ENCODE measurements at places on chromosomes 3 and 15.

GRCh38 chr15:55799291-55800212 lies 56.6 kb upstream of the PRTG start:
- no peak for DNase-seq

DNA sequence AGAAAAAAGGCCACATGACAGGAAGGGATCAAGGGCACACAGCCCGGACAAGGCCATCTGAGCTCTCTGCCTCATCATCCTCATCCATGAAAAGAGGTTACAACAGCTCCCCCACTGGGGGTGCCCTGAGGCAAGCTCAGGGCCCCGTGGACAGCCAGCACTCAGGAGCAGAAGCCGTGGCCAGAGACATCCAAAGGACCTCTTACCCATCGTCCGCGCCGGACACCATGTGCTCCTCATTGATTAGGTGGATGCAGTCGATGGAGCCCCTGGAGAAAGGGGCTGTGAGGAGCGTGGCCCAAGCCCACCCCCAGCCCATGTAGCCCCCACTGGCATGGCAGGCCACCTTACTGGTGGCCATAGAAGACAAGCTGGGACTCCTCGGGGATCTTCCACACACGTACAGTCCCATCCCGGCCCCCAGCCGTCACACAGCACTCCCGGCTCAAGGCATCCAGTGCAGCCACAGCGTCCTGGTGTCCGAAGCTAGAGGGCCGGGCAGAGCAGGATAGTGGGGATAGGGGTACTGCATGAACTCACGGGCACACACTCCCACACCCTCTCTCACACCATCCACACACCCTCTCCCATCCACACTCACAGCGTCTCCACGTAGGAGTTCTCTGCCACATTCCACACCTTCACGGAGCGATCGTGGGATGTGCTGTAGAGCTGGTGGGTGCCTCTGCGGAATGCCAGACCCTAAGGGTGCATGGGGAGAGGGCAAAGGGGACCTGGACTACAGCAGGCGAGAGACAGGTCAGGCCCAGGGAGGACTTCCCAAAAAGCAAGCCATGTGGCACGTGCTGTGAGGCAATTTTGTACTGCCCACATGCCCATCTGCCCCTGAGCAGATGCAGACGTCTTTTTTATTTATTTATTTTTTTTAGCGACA lies 6.5 kb downstream of the RRP9 start:
- no peak for DNase-seq

GRCh38 chr3:155241579-155241978 lies 51.9 kb downstream of the STRIT1 start:
- no peak for DNase-seq

GRCh38 chr15:78320183-78320582 lies 20.0 kb upstream of the CRABP1 start:
- no peak for DNase-seq

- DNase-seq: no peak
Measured at GRCh38 chr15:75170711-75171341, 30.9 kb upstream of the C15orf39 start.

DNA sequence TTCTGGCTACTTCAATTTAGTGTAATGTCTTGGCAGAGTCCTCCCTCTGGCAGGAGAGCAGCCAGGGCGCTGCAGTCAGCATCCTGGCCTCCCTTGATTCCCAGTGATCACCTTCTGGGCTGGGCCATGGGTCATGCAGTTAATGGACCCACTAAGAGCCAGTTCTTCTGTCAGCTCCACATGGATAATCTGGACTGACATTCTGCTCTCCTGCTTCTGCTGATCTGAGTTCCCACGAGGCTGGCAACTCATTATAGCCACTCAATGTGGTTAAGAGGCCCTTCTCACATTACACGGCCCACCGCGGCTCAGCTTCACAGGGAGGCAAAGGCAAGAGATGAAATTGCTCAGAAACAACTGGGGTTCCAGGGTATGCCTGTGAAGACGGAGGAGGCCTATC lies 94.0 kb downstream of the WDR76 start:
- no peak for DNase-seq

DNA sequence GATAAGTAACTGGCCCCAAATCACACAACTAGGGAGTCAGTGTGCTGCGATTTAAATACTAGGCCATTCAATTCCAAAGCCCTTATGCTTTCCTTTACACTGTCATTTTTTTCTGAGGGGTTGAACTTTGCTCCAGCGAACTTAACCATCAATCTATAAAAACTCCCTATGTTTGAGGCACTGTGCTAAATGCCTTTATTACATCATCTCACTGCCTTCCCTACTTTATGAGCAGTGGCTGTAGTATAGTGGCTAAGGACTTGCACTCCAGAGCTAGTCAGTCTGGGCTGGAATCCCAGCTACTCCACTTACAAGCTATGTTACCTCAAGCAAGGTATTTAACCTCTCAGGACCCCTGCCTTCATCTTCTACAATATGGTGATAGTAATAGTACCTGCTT lies 26.9 kb upstream of the WDR72 start:
- no peak for DNase-seq

GRCh38 chr3:61562721-61563312 lies 1.4 kb downstream of the PTPRG start:
- DNase-seq: no peak

GRCh38 chr3:126672741-126673140 lies 17.8 kb upstream of the TXNRD3 start:
- DNase-seq: no peak

DNA sequence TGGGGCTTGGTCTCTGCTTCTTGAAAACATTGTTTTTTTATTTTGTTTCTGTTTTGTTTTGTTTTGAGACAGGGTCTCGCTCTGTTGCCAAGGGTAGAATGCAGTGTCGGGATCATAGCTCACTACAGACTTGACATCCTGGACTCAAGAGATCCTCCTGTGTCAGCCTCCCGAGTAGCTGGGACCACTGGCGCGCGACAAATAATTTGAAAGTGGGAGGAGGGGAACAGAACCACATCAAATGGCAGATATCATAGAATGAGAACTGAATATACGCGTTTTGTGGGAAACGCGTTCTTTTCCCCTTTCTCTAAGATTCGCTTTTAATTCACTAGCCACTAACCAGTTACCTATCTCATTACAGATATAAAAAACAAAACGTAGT lies 641 bp upstream of the VPS13C start:
- no peak for DNase-seq

- peak; percentile 31 for DNase-seq
Measured at GRCh38 chr15:50828610-50829206, 63.2 kb upstream of the SPPL2A start.

DNA sequence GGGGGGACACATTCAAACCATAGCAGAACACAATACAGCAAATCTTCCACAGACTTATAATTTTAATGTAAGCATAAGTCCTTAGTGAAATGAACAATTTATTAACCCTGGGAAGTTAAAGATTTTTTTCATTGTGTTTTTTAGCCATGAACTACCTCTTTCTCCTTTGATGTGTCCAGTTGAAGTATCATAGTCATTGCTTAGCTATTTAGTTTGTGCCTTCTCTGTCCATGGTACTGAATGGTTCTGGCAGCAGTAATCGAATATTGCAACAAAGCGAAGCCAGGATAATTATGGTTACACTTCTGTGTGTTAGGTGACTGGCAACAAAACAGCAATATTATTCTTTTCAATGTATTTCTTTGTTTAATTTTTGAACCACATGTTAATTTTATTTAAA lies 403.0 kb upstream of the ONECUT1 start:
- DNase-seq: no peak

DNA sequence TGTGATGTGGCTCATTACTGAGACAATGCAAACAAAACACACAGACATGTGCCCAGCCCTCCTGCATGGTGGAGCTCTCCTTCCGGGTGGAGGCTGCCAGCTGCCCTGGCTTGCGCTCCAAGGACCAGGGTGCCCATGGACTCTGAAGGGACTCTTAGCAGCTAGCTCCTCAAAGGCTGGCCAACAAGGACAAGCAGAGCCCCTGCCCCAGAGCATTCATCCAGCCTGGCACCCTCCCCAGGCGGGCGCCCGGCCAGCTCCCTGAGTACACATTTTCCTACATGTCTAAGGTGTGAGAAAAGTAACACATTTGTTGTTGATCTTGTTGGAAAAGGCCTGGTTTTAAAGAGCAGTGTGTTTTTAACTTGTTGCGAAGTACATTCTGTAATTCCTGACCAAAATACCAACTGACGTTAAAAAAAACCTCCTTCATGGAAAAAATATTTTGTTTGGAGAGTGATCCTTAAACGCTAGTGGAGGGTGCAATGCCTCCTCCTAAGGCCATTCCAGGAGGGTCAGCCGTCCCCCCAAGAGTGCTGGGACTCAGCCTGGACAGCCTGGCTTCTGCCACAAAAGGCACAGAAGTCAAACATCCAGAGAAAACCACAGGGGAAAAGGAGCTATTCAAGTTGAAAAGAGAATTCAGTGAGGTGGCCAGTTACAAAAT lies 86.9 kb downstream of the KLF15 start:
- DNase-seq: no peak

- no peak for DNase-seq
Measured at GRCh38 chr3:181619897-181620296, 91.8 kb upstream of the SOX2 start.

- no peak for DNase-seq
Measured at GRCh38 chr3:53188136-53188685, 27.2 kb downstream of the PRKCD start.

GRCh38 chr15:31474059-31474868 lies 147.6 kb downstream of the KLF13 start:
- DNase-seq: no peak

- no peak for DNase-seq
Measured at GRCh38 chr3:71537211-71537611, 46.3 kb downstream of the FOXP1 start.

DNA sequence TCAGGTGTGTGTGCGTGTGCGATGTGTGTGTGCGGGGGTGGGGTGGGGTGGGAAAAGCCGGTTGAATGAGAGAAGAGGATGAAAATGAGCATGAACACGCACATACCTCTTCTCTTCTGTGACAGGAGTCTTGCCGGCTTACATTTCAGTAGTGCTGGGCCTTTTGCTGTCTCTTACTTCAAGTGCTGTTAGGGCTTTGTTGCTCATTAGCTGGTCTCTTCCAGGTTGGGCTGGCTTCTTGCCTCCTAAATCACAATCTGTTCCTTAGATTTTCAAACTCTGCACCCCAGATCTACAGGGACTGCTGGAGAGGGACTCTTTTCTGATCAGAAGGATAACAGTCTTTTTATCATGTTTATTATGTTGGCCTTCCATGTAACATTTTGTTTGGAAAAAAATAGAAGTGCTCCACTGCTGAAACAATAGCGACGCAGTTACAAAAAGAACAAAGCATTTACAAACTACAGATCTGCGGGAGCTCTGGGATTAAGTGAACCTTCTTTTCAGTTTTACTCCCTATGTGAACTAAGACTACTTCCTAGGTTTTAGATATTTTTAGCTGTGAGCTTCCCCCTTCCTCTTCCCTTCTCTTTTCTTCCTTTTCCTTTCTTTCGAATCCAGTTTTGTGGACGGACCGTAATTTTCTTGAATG lies 48.5 kb downstream of the USP13 start:
- no peak for DNase-seq

- no peak for DNase-seq
Measured at GRCh38 chr3:50658831-50659230, 15.9 kb upstream of the DOCK3 start.

DNA sequence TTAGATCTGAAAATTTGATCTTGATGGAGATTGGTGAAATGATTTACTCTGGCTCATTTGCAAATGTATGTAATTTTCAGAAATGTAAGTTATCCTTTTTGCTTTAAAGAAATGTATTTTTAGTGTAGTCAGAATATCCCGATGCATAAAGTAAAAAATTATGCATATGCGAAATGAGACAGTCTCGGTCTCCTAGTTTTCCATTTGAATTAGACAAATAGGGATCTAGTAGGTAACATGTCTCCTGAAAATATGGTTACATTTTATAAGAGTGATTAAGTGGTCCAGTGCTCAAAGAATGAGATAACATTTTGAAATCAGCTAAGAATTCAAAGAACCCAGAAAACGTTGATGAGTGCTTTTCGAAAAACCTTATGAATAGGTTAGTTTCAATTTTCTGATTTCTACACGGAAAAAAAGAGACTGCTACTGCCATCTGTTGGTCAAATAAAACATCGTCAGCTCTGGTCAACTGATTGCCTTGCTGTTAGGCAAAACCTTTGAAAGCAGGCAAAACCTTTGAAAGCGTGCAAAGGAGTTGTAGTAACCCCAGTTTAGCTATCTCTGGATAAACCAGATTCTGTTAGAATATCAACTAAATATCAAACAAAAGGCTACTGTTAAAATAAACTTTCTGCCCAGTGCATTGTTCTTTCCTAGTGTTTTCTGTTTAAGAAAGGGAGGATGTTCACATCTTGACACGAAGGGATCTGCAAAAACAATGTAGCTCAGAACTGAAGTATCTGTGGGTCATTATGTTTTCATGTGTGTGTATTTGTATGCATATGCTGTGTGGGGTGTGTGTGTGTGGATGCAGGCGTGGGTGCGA lies 59.3 kb upstream of the CHMP2B start:
- no peak for DNase-seq

DNA sequence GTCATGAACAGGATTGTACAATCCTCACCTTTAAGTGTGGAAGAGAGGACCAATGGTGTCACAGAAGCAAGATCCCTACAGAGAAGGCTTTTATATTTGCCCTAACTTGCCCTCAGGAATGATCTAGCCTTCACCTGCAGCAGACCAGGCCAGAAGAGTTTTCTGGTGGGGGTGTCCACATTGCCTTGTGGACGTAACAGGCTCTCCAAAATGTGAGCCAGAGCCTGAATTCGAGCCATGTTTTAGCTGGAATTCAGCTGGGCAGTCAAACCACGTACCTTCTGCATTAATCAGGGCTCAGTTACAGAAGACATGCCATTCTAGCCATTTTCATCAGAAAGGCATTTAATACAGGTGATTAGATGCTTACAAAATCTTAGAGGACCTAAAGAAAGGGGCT lies 23.6 kb upstream of the RAB7A start:
- DNase-seq: no peak

DNA sequence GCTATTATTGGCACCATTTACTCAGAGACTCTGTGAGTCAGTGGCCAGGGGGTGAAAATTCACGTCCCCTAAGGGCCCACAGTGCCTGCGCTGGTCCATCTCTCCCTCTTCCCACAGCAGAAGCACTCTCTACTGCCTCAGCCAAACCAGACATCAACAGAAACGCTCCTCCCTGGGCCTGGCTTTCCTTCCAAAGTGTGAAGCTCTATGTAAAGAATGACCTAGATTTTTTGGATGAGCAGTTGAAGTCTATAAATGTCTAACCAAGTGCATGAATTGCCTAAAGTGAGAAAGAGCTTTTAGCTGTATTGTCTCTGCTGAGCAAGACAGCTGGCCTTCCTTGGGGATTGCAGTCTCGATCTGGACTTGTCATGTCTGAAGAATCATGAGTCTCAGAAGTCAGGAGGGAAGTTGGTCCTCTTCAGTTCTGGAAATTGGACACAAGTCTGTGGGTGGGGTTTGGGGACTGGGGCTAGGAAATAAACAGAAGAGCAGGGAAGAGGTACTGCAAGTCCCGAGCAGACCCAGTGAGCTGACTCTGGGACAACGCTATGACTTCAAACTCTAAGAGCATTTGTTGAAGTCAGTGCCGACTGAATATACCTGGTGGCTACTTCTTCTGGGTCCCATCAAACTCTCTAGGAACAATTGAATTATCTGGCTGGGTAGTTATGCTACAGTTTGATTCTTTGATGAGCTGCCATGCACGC lies 29.0 kb downstream of the RASGRP1 start:
- no peak for DNase-seq

- DNase-seq: peak; percentile 60
Measured at GRCh38 chr3:17755836-17756235, 13.4 kb upstream of the TBC1D5 start.

GRCh38 chr3:49611719-49612118 lies 57.4 kb downstream of the BSN start:
- DNase-seq: no peak

GRCh38 chr15:48001393-48002039 lies 119.3 kb upstream of the SLC24A5 start:
- no peak for DNase-seq

Measured in epithelial cell of prostate (primary cell).